ENCODE measurements at places on chromosomes 6 and 20.

GRCh38 chr20:56815796-56816195, 186.7 kb downstream of the TFAP2C start:
- no peak for DNase-seq

DNA sequence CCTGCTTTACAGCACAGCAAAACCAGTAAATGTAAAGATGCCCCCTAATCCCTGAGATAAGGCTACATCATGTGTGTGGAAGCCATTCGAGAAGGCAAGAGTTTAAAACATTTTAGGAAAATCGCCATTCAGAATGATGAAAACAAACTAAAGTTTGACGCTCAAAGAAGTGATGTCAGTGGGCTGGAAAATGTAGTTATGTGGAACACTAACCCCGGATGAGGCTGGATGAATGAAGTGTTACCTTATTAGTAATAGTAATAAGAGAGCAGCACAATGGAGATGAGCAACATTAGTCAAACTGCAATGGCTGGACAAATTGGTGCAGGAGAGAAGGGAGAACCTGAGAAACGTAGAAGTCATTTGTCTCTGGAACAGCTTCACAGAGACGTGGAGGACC, 130.7 kb upstream of the ARID1B start:
- DNase-seq = no peak

DNA sequence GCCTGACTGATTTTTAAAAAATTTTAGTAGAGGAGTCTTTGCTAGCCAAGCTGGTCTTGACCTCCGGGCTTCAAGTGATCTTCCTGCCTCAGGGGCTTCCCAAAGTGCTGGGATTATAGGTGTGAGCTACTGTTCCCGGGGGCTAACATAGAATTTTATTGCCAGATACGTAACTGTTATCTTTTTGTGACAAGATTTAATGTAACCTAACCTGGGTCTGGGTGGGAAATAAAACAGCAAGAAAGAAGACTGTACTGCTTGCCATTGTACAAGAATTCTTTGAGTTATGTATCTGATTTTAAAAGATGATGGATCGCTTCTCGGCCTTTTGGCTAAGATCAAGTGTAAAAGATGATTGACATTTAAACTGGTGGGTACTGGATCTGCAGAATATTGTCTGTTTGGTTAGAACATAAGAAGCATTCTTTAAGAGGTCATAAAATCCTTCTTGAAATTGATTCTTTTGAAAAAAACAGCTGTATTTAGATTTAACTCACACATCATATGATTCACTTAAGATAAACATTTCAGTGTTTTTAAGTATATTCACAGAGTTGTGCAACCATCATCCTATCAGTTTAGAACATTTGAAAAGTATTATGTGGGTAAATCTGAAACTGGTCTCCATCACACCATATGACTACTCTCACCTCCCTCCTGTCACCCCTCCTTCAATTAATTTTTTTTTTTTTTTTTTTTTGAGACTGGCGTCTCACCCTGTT, 21.6 kb downstream of the TPX2 start:
- peak; percentile 51 for DNase-seq

- DNase-seq = no peak
Measured at GRCh38 chr20:3981132-3981452, 34.3 kb downstream of the RNF24 start.

DNA sequence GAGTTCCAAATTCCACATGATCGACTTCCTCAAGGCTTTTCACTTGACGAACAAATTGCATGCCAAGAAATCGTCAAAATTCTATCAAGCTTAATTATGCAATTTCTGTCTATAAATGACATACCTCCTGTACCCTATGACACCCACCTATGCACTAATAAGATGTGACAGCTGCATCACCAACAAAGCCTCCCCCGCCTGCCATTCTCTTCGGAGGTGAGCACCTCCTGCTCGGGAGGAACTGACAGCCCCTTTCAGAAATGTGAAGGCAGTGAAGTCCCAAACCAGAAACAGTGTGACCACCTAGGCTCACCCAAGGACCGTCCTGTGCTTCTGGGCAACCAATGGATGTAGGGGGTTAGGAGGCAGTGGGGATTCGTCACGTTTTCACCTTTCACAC, 37.1 kb downstream of the GPR6 start:
- DNase-seq = no peak

- no peak for DNase-seq
Measured at GRCh38 chr6:321536-322258, 29.4 kb downstream of the DUSP22 start.

DNA sequence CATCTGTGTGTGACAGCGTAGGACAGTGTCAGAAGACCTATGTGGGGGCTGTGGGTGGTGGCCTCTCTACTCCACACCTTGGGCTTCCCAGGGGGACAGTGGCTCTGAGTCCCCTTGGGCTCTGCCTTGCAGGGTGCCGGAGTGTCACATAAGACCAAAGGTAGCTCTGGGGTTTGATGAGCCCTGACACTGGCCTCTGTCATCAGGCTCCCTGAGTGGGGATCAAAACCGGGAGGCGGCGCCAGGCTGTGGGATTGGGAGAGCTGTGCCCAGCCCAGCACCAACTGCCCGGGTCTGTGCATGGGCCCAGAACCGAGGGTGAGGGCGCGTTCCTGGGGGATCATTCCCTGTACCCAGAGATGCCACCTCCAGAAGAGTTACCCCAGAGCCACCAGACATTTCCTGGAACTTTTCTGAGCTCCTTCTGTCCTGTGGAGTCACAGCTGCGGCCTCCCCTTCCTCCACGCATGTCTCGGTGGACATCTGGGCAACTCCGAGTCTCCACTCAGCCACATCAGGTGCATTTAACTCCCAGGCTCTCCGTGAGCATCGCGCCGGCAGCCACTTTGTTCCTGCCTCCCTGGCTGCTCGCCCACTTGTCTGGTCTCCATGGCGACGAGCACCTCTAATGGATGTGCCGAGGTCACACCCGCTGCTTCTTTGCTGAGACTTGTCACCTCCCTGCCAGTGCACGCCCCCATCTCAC, 94.7 kb downstream of the TMEM242 start:
- no peak for DNase-seq

GRCh38 chr20:43975096-43975768, 60.6 kb downstream of the TOX2 start:
- peak; percentile 90 for DNase-seq

- DNase-seq = no peak
Measured at GRCh38 chr6:51147756-51148155, 329.1 kb downstream of the TFAP2B start.

DNA sequence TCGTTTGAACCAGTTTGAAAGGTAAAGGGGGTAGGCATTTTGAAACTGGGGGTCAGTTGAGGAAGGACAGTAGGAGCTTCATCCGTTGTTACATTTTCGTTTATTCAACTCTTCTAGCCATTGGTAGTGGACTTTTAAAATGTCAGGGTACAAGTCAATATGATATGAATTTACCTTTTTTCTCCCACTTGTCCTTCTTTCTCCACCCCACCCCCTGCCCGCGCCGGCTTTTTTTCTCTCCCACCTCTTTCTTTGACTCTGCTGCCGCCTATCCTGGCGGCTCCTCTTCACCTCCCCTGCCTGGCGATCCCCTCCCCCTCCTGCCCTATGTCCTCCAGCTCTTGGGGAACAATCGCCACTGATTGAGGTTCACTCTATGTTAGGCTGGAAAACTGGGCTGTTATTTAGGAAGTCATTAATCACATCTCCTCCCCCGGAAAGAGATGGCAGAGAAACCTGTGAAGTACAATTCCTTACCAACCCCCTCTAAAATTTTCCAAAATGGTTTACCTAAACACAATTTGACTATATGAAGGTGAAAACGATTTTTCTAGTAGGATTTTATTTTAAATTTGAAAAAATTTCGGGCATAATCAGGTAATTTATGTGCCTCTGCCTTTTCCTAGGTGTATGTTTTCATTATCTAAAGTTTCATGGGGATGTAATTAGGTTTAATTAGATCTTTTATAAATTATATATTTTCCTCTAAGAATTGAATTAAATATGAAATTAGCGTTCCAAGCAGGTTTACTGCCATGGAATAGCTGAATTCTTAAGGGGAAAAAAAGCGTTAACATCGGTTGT, 778 bp upstream of the LIN28B start:
- no peak for DNase-seq

DNA sequence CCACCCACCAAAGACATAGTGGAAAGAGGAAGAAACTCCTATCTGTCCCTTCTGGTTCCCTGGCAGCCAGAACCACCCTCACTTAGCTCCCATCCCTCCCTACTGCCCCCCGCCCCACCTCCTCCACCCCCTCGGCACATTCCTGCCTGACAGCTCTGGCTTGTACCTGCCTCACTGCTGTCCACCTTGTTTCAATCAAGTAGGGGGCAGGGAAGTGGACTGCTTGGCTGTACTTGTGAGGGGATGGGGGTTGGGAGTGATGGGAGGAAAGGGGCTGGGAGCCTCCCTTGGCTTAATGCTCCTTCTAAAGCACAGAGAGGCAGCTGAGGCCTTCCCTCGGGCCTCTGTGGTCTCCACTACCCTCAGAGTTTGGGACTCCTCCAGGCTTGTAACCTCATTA, 22.1 kb upstream of the ZNF76 start:
- no peak for DNase-seq

DNA sequence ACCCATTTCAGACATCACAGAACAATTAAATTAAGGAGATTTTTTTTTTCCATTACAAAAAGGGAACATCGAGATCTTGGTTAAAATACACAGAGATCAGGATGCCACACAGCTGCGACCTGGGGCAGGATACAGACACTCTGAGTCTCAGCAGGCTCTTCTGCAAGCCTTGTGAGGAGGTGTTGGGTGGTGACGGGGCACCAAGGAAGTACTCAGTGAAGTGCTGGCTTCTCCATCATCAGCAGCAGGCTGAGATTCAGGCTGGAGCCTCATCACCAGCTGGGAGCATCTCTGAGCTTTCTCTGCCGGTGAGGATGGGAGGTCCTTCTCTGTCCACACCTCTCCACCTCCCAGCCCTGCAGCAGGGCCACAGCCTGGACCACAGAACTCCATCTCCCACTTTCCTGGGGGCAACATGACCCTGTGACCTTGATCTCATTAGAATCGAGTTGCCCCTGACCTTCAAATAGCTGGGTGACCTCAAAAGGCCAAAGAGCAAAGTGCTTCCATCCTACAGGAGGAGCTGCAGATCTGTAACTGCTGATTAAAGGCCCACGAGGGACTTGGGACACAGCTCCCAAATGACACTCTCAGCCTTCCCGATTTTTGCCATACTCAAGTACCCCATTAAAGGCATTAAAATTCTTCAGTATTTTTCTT, 16.0 kb downstream of the PMEPA1 start:
- no peak for DNase-seq

DNA sequence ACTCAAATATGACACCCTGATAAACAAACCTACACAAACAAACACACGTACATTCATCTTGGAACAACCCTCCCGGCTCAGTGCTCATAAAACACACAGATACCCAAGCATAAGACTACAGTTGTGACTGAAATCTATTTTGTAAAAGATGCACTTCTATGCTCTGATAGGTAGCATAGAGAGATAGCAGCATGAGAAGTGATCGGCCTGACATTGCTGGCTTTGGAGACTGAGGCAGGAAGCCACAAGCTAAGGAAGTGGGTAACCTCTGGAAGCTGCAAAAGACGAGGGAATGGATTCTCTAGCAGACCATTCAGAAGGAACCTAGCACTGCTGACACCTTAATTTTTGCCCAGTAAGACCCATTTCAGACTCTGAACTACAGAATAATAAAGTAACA, 1.6 kb upstream of the RNF39 start:
- no peak for DNase-seq

- DNase-seq = no peak
Measured at GRCh38 chr6:40724886-40725285, 137.7 kb upstream of the LRFN2 start.

GRCh38 chr6:63611560-63611959, 24.0 kb upstream of the PHF3 start:
- no peak for DNase-seq

DNA sequence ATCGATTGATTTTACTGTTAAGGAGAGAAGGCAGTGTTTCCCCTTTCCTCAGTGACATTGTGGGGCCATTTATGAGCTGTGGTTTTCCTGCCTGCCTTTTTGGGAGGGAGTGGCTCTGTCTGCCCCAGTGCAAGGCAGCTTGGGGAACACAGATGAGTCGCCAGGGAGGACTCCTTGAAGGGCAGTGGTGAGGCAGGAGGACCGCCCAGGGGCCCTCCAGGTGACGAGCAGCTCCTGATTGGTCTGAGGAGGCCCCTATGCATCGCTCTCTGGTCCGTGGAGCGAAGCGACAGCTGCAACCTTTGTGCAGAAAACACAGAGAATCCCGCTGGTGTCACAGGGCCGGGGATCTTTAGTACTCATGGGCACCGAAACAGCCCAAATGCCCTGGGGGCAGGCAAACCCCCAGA, 100.3 kb downstream of the TMEM242 start:
- peak; percentile 9 for DNase-seq

All from fibroblast of lung (primary cell).